ENCODE measurements at places on chromosomes 7 and 10.

GRCh38 chr10:11743461-11744338 lies 1.5 kb downstream of the ECHDC3 start:
- no peak for DNase-seq

- peak; percentile 65 for DNase-seq
Observed at GRCh38 chr10:26334932-26335573, 103.1 kb upstream of the APBB1IP start.

DNA sequence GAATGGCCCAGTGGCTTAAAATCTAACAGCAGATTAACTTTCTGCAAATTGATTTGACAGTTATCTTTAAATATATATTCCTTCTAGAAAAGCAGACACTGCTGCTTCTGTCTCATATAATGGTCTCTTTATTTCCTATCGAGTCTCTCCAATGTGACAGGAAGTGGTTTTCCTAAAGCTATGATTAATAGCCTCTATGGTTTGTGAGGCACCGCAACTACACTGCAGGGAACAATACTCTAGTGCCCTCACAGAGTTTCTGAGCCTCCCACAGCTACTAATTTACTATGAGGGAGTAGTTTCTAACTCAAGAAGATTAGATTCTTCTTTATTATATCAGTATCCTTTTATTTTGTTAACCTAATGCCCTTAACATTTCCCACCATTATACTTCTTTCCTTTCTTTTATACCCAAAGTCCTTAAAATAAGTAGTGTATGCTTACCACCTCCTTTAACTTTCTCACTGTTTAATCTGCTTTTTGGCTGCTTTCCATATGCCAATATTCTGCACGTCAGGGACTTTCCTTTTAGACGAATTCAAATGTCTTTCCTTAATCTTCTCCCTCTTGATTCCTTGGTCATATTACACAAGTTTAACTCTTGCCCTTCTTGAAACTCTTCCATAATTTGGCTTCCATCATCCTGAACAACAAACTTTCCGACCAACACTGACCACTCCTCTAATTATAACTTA lies 23.8 kb upstream of the AHR start:
- no peak for DNase-seq

DNA sequence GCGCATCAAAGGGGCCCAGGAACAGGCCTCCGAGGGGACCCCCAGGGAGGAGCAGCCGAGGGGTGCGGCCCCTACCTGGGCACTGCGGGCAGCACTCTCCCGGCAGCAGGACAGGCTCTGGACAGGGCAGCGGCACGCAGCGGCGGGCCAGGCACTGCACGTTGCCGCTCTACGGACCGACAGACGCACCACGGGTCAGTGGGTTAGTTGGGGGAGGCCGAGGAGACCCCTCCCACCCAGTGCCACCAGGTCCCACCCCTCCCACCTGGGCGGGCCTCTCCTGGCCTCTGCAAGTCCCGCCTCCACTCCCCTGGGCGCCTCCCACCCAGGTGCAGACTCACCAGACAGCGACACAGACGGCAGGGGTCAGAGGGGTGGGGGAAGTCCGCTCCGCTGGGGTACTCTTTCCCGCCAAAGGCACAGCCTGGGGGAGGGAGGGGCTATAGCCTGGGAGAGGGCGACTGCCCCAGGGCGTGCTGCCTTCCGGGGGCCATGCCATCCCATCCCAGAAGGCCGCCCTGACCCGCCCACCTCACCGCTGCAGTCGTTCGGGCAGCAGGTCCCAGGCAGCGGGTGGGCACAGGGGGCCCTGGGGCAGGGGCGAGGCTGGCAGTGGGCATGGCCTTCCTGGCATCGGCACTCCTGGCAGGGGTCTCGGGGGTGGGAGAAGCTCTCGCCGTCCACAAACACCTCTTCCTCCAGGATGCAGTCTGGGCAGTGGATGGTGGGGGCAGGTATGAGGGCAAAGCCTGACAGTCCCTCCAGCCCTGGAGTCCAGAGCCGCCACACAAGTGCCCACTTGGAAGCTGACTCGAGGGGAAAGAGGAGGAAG lies 19.2 kb downstream of the KCP start:
- no peak for DNase-seq

DNA sequence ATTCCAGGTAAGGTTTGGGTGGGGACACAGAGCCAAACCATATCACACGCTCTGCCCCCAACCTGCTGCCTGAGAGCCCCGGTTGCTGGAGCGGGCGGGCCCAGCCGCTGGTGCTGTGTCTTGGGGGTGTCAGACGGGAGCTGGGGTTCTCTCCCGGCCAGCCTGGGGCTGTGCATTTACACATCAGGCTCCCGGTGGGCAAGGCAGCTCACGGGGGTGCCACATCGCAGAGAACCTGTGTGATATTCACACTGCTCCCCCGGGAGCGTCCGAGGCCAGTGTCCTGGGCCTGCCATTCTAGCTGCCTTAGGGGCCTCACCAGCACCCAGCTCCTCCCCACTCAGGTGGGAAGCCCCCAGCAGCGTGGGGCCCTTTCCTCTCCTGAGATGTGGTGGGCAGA lies 35.6 kb upstream of the ADGRA1 start:
- no peak for DNase-seq

GRCh38 chr7:101133621-101134398 lies 6.9 kb downstream of the SERPINE1 start:
- no peak for DNase-seq

DNA sequence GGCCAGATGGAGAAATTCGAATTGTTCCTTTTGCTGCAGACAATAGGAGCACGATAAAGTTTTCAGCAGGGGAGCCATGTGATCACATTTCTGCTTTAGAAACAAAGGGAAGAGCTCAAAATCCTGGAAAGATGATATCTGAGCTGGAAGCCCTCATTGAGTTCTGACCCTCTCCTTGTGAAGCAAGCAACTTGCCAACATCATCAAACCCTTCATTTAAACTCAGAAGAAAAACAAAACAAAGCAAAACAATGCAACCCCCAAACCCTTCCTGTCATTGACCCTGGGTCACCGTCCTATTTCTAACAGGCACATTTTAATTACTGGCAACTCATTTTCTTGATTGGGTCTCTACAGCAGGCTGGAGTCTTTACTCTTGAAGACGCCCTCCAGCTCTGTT lies 198.3 kb upstream of the ZNF32 start:
- DNase-seq: no peak

DNA sequence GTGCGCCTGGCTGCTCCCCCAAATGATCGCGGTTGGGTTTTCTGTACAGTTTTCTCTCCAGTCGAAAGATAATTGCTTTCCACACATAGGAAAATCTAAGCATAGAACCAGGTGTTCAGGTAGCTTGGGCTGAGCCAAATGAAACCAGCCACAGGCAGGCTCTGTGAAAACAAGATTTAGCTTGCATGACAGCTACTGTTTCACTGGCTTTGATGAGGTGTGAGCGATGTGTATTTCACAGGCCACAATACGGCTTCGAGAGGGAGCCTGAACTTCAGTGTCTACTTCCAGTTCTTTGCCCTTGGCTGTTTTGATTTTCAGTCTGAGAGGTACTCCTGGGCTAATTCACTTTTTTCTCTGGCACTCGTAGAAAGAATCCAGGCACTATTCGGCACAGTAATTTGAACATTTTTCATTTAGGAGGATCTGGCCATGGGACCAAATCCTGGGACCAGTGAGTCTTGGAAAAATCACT lies 110.5 kb downstream of the JCAD start:
- no peak for DNase-seq

GRCh38 chr10:99358101-99358500 lies 28.9 kb downstream of the CNNM1 start:
- no peak for DNase-seq

GRCh38 chr10:72243822-72244437 lies 27.9 kb upstream of the ASCC1 start:
- DNase-seq: no peak

DNA sequence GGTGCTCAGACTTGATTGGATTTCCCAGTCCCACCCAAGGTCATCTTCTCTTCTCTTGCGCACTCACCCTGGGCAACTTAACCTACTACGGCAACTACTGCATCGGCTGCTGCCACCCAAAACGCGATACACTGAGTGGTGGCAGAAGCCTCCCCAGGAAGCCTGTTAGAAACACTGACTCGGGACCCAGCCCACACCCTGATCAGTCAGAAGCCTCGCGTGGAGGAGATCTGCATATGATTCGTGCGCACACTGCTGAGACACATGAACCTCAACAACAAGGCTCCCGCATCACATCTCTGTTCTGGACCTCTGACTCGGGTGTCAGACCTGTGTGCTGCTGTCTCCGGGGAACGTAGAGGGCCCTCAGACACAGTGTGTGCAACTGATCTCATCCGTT lies 419.5 kb downstream of the PAXIP1 start:
- DNase-seq: no peak

- no peak for DNase-seq
Observed at GRCh38 chr10:93208717-93209464, 135.2 kb downstream of the CYP26A1 start.

DNA sequence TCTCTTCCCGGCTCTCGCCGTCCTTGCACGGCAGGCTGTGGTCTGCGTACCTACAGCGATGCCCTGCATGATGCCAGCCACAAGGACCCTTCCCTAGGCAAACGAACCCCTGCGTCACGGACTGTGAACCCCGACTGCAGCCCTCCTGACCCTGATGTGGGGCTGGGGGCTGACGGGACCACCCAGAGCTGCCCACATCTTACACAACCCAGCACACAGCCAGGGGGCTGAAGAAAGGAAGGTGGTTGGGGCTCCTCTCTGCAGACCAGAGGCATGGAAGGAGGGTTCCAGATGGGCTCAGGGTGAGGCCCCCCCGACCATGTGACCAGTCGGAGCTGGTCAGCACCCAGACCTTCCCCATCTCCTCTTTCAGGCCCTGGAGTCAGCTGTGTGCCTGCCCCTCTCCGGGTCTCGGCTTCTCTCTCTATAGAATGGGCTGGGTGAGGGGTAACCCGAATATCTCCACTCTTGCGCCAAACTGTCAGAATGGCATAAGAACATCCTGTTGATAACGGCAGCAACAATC lies 41.4 kb downstream of the EBF3 start:
- DNase-seq: no peak

DNA sequence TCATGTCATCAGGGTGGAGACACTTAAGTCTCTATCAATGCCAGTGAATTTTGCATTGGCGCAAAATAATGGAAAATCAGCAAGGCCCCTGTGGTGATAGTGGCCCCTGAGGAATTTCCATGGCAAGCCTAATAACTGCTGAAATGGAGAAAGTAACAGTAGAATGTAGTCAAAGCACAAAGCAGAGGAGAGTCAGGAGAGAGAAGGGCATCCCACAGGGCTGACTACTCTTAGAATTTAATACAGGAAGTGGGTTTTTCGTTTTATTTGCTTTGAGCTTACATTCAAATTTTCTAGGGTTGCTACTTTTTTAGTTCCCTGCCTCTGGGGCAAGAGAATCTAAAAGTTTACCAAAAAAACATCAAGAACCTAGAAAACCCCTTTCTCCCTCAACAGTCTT lies 39.0 kb downstream of the BZW2 start:
- DNase-seq: no peak

GRCh38 chr10:133177380-133178157 lies 17.6 kb downstream of the KNDC1 start:
- no peak for DNase-seq

GRCh38 chr7:112172870-112173567 lies 33.2 kb downstream of the DOCK4 start:
- no peak for DNase-seq

GRCh38 chr7:111730057-111730456 lies 167.8 kb upstream of the IMMP2L start:
- no peak for DNase-seq

DNA sequence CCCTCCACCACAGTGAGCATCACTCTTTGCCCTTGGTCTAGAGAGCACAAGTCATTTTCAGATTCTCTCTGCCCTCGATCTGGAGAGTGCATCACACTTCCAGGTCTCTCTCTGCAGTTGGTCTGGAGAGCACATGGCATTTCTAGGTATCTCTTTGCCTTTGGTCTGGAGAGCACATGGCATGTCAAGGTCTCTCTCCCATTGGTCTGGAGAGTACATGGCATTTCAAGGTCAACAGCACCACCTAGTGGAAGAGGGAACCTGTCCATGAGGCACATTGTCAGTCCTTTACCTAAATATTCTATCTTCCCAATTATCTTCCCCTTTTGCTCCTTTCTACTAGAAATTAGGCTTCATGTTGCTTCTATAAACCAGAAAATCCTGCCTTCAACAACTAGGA lies 1139.4 kb downstream of the XPNPEP1 start:
- no peak for DNase-seq

DNA sequence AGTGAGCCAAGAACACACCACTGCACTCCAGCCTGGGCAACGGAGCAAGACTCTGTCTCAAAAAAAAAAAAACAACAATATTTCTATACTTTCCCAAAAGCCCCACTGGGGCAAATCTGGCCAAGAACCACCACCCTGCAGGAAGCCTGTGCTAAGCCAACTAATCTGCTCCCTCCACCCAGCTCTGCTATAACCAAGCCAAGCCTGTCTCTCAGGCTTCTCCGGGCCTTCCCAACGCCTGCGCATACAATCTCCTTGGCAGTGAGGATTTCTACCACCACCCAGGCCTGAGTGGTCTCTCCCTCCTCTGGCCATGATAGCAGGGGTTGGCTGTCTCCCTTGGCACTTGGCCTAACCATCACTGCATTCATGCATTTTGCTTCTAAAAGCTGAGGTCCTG lies 14.2 kb downstream of the DDX56 start:
- peak; percentile 42 for DNase-seq

DNA sequence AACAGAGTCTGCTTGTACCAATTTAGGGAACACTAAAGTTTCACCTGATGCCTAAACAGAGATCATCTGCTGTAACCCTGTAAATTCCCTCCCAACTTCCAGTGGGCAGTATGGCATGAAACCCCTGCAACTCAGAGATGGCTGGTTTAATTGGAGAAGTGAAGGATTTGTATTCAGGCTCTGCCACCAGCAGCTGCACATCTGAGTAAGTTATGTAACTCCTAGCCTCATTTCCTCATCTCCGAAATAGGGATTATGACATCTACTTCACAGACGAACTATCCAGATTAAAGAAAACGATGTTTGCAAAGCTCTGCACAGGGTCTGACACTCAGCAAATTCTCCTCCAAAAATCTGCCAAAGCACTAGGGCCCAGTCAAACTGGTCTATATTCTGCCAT lies 493.0 kb downstream of the KCNMA1 start:
- no peak for DNase-seq

DNA sequence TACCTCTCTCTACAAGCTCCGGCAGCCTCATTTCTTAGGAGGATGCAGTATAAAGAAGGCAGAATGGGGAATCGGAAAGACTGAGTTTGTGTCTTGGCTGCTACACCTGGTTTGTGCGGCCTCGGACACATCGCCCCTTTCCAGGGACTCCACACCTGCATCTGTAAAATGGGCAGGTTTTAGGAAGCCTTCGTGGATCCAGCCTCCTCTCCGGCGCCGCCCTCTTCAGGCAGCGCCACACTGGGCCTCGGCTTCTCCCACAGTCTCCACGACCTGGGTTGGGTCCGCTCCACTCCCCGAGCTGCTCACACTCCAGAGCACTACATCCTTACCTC lies 341 bp downstream of the GOT1 start:
- DNase-seq: no peak

GRCh38 chr10:86953747-86954680 lies 3.4 kb downstream of the MMRN2 start:
- DNase-seq: no peak

GRCh38 chr10:93447019-93447418 lies 35.1 kb downstream of the MYOF start:
- DNase-seq: no peak

GRCh38 chr7:130446259-130446658 lies 5.4 kb upstream of the CEP41 start:
- no peak for DNase-seq

Measured in ascending aorta (tissue), 2 donors.